ENCODE measurements at places on chromosomes 4 and X.

- DNase-seq: peak; percentile 67
Observed at GRCh38 chrX:66728818-66729271, 90.0 kb upstream of the EDA2R start.

DNA sequence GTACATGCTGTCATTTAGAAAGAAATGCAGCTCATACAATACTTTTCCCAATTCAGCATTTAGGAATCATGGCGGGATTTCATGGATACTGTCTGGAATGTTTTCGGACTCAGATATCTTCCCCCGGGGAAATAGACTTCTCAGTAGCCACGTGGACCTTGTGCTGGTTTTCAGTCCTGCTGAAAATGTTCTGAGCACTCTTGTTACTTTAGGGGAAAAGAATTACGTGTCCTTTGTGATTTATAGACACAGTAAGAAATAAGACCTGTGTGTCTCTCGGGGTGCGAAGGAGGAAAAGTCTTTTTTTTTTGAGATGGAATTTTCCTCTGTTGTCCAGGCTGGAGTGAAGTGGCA lies 3.8 kb downstream of the CD99 start:
- DNase-seq: no peak

GRCh38 chr4:95638920-95639501 lies 90.2 kb upstream of the UNC5C start:
- DNase-seq: peak; percentile 1

- DNase-seq: no peak
Observed at GRCh38 chr4:96194993-96195392, 355.1 kb downstream of the PDHA2 start.
